SHP77 (cell line): ENCODE measurements at places on chromosomes 11 and 22.

- no peak for DNase-seq
Measured at GRCh38 chr11:12552692-12553091, 121.5 kb upstream of the TEAD1 start.

GRCh38 chr11:128179512-128179911 lies 407.8 kb downstream of the ETS1 start:
- DNase-seq: no peak

GRCh38 chr11:119166368-119167076 lies 2.0 kb upstream of the NLRX1 start:
- no peak for DNase-seq

DNA sequence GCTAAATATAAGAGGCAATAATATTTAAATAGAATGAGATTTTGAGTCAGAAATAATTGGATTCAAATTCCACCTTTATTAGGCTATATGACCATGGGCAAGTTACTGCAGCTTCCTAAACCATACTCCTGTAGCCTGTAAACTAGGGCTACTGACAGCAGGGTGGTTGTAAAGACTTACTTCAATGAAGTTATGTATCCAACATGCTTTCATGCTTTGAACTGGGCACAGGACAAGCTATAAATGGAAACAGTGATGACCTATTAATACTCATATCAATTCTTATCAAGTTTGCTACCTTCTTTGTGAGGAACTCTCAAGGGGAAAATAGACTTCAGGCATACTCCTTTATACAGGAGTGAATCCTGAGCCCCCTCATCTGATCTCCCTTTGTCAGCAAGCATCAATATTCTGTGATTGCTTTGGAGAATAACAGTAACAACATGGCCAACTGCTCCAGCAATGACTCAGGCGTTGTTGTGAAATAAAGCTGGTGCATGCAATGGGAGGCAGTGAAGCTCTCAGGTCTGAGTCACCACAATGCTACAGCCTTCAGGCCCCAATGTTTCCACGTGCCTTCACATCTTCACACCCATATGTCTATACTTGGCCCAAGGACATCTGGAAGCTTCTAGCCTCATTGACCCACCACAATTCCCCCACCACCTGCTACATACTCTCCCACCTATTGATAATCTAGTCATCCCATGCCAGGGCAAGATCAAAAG lies 102.5 kb downstream of the KCNA4 start:
- DNase-seq: no peak

GRCh38 chr22:47207387-47207786 lies 444.9 kb downstream of the TBC1D22A start:
- DNase-seq: no peak

DNA sequence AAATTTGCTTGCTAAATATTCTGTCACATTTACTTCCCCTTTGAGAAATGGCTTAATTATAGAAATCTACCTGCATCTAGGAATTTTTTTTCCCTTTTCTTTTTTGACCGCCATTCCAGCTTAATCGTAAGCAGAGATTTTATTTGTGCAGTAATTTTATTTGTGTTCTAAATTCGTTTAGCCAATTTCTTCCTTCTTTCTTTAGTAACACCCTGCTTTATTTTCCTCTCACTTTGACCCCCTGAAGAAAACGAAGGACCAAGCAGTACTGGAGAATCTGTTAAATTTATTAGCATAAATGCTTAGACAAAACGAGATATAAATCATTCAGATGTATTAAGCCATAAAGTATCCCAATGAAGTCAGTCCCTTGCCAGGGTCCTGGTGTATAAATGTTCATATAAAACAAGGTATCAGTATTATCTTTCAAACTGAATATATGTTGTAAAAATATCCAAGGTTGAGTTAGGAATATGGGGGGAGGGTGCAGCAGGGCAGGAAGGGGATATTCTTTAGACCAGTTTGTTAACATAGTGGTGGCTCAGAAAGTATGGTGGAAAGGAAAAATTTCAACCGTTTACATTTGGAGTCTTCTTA lies 5.1 kb upstream of the WT1 start:
- no peak for DNase-seq

GRCh38 chr11:61532134-61533038 lies 23.8 kb downstream of the LRRC10B start:
- DNase-seq: peak; percentile 65

DNA sequence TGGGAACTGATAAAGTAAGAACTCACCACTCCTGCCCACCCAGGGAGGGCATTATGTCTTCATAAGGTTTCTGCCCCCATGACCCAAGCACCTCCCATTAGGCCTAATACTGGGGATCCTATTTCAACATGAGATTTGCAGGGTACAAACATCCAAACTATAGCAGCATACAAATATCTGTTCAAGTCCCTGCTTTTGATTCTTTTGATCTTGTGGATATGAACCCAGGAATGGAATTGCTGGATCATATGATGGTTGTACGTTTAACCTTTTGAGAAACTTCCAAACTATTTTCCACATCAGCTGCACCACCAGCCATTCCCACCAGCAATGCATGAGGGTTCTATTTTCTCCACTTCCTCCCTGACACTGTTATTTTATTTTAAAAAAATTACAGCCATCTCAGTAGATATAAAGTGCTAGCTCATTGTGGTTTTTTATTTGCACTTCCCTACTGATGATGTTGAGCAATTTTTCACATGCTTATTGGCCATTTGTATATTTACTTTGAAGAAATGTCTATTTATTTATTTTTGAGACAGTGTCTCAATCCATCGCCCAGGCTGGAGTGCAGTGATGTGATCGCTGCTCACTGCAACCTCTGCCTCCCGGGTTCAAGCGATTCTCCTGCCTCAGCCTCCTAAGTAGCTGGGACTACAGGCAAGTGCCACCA lies 7.1 kb upstream of the ATG16L2 start:
- no peak for DNase-seq

GRCh38 chr11:9957072-9957471 lies 293.2 kb downstream of the SWAP70 start:
- DNase-seq: no peak

DNA sequence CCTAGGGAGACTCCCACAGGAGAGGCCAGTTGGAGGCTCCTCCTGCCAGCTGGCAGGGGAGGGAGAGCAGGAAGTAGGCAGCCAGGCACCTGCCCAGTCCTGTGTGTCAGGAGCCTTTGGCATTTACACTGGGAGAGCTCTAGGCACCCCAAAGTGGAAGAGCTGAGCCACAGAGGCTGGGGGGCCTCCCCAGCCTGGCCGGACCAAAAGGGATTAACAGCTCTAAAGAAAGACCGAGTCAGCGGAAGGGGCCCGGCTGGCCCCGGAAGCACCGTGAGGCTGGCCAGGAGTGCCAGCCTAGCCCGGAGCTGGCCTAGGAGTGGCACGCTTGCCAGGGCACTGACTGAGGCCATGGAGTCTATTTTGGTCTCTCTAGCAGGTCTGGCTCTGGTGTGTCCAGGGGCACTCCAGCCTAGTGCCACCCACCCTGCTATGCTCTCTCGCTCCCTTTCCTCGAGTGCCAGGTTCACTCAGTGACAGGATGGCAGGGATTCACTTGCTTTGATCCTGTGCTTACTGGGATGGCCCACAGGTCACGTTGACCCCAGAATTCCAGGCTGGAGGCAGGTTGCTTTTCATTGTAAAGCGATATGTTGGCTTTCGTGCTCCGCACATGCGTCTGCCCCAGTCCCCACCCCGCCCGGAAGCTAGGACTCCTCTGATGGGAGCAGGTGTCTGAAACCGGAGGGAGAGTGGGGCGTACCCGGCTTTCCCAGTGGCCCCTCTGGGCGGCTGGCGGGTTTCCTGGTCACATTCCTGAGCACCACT lies 3.3 kb upstream of the KMT5B start:
- DNase-seq: peak; percentile 8

DNA sequence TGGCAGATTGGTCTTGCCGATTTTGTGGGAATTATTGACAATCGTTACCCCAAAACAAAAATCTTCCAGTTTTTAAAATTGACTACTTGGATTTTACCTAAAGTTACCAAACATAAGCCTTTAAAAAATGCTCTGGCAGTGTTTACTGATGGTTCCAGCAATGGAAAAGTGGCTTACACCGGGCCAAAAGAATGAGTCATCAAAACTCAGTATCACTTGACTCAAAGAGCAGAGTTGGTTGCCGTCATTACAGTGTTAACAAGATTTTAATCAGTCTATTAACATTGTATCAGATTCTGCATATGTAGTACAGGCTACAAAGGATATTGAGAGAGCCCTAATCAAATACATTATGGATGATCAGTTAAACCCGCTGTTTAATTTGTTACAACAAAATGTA lies 37.2 kb downstream of the IGLL1 start:
- DNase-seq: no peak

DNA sequence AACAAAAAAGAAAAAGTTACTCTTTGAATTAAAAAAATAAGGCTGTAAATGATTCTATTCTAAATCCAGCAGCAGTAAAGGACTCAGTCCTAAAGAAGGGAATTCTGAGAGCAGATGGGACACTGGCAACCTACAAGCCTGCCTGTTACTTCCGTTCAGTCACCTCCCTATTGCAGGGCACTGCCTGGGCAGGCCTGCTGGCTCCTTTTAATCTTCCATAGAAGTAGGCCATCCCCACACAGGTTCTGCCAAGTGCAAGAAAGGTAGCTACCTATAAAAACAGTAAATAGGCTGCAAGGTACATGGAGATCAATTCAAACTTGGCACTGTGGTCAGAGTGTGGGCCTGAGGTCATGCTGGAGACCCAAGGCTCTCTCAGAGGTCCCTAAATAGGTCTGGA lies 136.4 kb downstream of the TRIM44 start:
- DNase-seq: no peak

DNA sequence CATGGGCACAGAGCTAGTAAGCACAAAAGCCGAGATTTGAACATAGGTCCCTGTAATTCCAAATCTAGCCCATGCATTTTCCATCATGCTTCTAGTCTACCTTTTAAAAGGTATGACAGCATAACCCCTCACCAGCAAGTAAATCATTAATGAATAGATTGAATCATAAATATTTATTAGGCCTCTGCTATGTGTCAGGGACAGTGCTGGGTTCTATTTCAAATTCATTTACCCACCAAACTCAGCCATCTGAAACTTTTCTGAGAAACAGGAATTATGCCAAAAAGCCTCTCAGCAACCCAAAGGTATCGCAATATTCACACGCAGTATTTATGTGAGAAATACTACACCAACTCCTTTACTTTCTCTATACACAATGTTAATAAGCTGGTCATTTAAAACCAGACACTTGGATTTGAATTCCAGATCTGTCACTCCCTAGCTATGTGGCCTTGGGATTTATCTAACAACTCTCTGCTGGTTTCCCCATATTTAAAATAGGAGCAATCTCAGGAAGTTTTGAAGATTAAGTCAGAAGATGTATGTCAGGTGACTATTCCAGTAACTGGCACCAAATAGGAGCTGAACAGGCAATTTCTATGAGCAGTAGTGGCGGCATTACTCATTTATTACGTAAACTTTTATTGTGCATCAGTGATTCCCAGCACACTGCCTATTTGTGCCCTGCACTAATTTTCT lies 191.4 kb downstream of the TENM4 start:
- no peak for DNase-seq

DNA sequence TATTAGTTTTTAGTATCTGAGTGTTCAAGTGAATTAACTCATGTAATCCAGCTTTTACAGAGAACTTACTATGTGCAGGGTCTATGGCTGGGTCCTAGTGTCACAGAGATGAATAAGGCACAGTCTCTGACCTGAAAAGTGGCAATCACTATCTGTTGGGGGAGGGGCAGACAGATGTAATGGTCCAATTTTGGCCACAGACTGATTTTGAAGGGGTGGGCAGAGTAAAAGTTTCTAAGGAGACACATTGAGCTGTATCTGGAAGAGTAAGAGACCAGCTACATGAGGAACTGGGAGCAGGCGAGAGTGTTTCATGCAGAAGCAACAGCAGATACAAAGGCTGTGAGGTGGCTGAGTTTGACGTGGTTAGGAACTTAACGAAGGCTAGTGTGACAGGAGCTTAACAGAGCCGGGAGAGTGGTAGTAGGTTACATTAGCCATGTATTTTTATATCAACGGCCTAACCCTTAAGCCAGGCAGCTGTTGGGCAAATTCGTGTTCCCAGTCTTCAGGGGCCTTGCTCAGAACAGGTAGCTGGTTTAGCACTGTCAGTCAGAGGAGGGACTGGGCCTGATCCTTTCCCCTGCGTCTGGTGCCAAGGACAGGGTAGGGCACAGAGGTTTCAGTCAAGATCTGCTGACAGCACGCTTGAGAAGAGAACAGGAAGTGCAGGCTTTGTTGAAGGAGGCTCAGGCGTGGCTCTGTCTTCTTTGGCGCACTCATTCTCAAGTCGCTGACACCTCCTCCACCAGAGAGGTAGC lies 1.4 kb upstream of the STIM1 start:
- no peak for DNase-seq

GRCh38 chr11:2472428-2473186 lies 27.8 kb downstream of the KCNQ1 start:
- no peak for DNase-seq

GRCh38 chr11:36500315-36500721 lies 9.8 kb downstream of the TRAF6 start:
- no peak for DNase-seq

- DNase-seq: no peak
Measured at GRCh38 chr11:125454047-125454446, 42.0 kb downstream of the FEZ1 start.

DNA sequence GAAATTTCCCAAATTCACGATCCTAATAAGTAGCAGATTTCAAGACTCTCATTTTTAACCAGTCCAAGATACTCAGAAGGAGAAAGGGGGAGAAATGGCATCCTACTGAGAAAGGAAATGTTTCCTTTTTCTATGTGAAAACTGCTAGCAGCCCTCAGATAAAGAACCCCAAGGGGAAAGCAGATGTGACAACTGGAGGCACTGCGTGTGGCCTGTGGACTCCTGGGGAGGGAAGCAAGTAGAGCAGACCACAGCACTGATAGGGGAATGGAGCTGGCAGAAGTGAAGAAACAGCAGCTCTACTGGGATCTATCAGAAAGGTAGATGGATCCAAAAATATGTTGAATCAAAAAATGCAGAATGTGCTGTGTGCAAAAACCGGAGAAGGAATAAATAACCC lies 239.7 kb upstream of the API5 start:
- no peak for DNase-seq

DNA sequence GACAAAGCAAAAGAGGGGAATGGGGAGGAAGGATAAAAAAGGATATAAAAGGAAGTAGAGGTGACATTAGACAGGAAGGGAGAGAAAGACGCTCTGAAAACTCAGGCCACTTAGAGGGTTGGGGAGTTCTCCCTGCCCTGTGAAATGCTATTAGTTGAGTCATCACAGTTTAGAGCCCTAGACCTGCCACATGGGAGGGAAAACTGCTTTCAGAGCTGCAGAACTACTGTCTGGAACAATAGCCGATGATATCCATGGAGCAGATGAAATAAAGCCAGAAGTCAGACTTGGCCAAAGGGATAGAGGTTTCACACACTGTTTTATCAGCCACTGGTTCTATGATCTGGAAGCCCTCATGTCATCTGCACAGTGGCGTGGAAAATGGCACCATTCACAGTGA lies 157.9 kb downstream of the NCAM1 start:
- no peak for DNase-seq

DNA sequence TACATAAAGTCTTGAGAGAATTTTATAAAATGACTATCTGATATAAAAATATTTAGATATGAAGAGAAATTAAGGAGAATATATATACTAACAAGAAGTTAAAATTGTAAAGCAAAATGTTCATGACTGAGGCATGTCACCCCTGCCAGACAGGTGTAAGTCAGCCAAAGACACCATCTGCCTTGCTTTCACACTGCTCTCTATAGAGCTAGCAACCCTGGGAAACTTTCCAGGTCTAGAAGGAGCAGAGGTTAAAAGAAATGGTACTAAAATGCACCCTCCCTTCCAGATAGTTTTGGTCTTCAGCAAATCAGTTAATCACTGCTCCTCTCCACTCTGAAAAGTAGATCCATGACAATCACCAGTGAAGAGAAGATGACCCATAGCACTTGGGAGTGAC lies 16.5 kb downstream of the PPP2R1B start:
- DNase-seq: no peak
